Lower leg skin (tissue), 4 donors: ENCODE measurements at places on chromosomes 2 and 18. TPM values are rescaled to one million over a fixed set of nuclear protein-coding genes. Genes with fewer than 3 reads are reported as not detected.

Gene PTPRN
- total RNA-seq, result not detected

Gene EHBP1
- total RNA-seq, result 67.8 TPM

Gene NMS
- not detected for total RNA-seq

Gene TRAPPC8
- 43.3 TPM for total RNA-seq

Gene G6PC2
- total RNA-seq, result not detected

Gene HOXD12
- not detected for total RNA-seq

Gene RNU2-63P
- not detected for total RNA-seq

Gene KCNK3
- total RNA-seq, result not detected

Gene C2orf66
- total RNA-seq, result not detected

Gene CSRNP3
- 0.91 TPM for total RNA-seq

Gene PLCD4
- 0.42 TPM for total RNA-seq

Gene CIB4
- total RNA-seq, result not detected

Gene EVX2
- not detected for total RNA-seq

Gene PLGLB1
- 0.46 TPM for total RNA-seq
